ENCODE measurements at places on chromosomes 2 and 18.

- peak; percentile 15 for DNase-seq
Observed at GRCh38 chr18:21897811-21898210, 157.2 kb downstream of the MIB1 start.

GRCh38 chr2:60438131-60438530 lies 115.3 kb downstream of the BCL11A start:
- DNase-seq = no peak

DNA sequence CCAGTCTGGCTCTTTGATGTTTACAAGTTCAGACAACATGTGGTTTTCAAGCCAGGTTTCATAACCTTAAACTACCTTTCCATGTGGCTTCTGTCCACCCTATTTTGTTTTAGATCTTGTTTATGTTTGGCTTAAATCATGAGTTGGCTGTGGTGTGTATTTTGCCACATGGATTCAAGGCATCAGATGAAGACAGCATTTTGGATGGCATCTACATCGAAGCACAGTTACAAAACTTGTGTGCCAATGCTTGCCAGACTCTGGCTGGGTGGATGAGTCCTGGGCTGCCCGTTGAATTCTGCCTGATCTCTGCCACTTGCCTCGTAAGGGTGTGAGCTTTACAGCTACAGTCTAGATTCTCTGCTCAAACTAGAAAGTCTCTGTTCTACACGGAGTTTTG lies 335.3 kb downstream of the MYCN start:
- no peak for DNase-seq

GRCh38 chr18:40984856-40985255 lies 970.2 kb upstream of the PIK3C3 start:
- DNase-seq = no peak

DNA sequence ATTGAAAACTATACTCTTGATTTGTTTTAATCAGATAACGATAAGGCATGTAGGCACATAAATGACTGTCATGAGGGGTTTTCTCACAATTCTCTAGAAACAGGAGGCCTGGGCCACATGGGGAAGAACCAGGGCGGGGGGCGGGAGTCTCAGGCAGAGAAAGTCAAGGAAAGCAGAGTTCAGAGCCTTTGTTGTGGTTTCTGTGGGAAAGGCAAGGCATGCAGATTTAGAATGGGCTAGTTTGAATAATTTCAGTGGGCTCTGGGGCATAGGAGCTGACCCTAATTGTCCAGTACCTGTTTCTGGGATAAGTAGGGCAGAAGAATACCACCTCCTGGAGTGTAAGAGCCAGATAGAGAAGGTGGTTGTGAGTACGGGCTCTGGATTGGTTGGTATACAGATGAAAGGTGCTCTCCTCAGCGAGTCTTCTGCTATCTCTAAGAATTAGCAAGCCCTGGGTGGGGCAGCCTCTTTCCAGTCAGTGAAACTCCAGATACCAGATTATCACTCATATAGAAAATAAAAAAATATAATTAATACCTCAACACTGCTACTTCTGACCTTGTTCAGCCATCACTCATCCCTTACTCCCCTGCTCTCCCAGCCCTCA lies 41.5 kb upstream of the CYRIA start:
- no peak for DNase-seq

- DNase-seq = no peak
Observed at GRCh38 chr18:74064510-74064909, 83.1 kb downstream of the FBXO15 start.

GRCh38 chr18:31741097-31741735 lies 19.5 kb downstream of the SLC25A52 start:
- DNase-seq = peak; percentile 60

- no peak for DNase-seq
Observed at GRCh38 chr2:206846981-206847834, 81.8 kb downstream of the FASTKD2 start.

GRCh38 chr18:38933910-38934510 lies 1368.4 kb upstream of the CELF4 start:
- DNase-seq = no peak

DNA sequence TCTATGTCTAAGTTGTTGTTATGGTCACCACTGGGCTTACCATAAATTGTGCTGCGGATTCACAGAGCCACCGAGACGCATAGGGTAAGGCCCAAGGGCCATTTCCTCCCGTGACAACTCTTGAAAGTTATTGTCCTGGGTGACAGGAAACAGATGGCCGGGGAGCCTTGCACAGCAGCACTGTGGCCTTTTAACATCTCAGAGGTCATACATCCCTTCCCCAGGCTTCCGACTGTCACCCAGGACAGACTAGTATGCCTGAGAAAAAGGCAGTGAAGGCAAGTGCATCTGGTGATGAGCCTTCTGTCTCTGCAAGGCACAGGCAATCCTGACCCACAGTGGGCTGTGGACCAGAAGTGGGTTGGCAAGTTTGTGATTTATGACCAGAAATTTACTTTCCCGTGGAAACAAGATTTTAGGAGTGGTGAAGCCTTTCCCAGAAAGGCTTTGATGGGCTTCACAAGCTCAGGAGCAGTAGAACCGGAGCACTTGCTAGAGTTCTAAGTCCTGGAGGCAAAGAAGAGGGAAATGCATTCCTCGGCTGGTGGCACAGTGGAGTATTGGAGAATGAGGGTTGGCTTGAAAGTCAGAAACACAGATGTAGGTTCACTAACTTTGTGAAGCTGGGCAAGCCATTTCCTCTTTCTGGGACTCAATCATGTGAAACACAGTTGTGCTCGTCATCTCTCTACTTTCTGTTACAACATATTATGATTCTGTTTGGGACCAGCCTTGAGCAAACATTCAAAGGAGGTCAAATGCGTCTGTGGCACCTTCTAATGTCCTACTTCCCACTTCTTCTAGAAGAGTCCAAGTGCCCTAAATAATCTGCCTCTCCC lies 2.0 kb upstream of the CAPN14 start:
- no peak for DNase-seq

DNA sequence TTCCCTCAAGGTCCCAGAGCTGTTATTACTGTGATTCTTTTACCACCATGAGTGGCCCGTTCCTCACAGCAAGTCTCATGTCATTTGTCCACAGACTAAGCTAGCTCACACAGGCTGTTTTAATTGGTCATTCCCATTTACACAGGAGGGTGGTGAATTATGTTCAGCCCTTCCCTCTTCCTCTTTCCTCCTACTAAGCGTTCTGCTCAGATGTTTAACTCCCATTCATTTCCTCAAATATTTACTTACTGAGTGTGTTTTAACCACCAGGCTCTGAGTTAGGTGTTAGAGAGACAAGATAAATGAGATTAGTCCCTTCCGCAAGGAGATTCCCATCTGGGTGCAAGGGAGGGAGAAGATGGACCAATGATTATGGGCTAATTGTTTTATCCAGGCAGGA lies 403.6 kb upstream of the ACVR2A start:
- no peak for DNase-seq

DNA sequence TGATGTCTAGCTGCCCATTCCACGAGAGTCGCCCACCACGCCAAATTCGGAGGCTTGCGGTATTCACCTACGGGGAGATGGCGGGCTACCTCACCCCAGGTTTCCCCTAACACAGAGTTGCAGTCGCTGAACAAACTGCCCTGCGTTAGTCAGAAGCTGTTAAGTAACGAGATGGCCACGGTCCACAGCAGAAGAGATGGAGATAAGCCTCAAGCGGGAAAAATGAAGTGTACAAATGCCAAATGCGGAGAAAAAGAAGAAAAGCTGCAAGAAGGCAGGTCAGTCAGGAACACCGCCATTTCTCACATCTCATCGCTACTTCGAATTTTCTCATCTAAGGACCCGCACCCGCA lies 425 bp downstream of the ASB3 start:
- DNase-seq = no peak

DNA sequence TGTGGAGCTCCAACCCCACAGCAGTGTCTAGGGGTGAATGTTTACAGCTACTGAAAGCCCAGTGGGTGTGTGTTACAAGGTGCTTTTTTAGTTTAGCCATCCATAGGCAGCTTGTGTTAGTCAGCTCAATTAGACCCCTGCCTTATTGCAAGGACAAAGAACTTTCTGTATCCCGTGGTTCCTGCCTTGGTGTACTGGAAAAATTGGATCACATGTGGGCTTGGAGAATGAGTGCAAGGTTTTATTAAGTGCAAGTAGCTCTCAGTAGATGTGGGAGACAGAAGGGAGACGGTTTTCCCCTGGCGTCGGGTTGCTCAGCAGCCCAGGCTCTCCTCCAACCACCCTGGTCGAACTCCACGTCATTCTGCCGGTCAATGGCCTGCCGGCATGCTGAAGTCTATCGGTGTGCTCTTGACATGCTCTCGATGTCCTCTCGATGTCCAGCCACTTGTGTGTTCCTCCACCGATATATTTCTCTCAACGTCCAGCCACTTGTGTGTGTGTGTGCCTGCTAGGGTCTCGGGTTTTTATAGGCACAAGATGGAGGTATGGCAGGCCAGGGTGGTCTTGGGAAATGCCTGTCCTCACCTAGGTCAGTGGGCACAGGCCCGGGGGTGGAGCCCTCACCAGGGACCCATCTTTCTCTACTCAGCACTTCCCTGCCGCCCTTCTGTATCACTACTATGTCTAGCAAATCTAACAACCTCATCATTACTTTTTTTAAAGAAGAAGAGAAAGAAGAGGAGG lies 13.8 kb downstream of the FANCL start:
- no peak for DNase-seq

GRCh38 chr2:174599310-174599921 lies 1.8 kb upstream of the WIPF1 start:
- DNase-seq = no peak

- peak; percentile 23 for DNase-seq
Observed at GRCh38 chr2:45014016-45014702, 4.9 kb upstream of the SIX2 start.

DNA sequence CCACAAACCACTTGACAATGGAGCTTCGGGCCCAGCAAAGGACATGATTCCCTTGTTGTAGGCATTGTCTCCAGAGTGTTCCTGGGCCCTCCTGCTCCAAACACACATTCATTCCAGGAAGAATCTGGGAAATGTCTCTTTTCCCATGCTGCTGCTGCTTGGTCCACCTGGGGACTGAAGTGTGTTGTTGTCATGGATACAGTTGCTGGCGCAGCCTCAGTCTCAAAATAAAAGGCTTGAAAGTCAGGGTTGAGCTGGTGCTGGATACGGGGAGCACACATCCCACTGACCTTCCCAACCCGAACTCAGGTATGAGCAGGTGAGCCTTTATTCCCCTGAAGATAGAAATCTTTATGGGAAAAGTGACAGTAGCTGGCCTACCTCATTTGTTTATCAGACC lies 30.6 kb upstream of the SPP2 start:
- no peak for DNase-seq

GRCh38 chr18:36766836-36767235 lies 62.0 kb downstream of the TPGS2 start:
- no peak for DNase-seq

DNA sequence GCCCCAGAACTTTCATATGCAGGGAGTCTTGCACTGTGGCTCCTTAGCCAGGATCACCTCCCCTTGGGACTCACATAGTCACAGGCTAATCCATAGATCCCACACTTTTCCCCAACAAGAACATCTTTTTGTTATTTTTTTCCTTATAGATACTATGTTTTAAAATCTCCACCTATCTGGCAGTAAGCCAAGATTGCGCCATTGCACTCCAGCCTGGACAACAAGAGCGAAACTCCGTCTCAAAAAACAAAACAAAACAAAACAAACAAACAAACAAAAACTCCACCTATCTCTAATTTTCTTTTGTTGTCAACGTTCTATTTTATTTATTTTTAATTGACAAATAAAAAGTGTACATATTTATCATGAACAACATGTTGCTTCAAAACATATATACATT lies 141.7 kb downstream of the PDE11A start:
- DNase-seq = no peak

DNA sequence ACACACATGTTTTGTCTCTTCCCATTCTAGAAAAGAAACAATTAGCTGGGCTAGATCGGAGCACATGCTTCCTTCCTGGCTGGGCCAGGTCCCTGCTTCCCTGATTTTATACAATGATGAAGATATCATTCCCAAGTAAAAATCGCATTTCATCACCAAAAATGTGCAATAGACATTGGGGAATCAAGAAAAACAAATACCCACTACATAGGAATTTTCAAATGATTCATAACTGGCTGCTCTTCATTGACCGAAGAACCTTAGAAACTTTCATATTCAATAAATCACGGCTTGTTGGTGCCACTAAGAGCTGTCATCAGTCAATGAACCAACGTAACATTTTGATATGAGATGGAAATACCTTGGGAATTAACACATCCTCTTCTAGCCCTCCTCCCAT lies 373.6 kb upstream of the TRIB2 start:
- DNase-seq = no peak

- DNase-seq = peak; percentile 42
Observed at GRCh38 chr18:10006311-10006893, 92.6 kb downstream of the VAPA start.

GRCh38 chr18:55764386-55764785 lies 176.4 kb upstream of the TCF4 start:
- DNase-seq = no peak

DNA sequence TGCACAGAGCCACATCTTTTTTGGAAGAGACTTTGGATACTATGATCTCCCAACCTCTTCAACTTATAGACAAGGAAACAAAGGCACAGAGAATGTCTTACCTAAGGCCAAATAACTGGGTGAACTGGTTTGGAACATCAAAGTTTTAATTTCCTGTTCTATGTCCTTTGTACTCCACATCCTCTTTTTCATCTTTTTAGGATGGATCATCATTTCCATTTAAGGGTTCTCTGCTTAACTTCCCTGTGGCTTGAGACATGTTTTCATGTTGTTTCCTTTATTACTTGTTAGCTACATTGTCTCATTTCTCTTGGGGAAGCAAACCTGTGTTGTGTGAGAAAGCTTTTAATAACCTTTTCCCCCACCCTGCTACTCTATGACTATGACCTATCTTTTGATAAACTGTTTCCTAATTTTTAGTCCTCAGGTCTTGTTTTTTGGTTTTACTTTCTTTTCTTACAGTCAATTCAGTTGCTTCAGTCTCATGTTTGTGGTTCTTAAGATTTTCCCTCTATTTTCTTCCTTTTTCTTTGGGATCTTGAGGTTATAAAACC lies 22.5 kb upstream of the RMND5A start:
- DNase-seq = no peak

DNA sequence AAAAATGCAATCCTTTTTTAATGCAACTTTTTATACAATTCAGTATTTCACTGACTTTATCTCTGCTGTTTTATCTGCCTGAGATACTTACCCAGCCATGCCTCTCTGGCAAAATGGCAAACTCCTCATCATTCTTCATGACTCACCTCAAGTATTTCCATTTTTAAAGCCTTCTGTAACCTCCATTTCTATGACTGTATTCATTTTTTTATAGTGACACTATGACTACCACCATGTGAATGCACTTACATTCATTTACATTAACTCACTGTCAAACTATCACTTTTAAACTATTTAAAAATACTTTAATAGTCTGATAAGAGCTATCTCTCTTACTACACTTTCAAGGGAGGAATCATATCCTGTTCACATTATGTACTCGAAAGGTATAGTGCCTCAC lies 99.4 kb upstream of the SCN7A start:
- no peak for DNase-seq

DNA sequence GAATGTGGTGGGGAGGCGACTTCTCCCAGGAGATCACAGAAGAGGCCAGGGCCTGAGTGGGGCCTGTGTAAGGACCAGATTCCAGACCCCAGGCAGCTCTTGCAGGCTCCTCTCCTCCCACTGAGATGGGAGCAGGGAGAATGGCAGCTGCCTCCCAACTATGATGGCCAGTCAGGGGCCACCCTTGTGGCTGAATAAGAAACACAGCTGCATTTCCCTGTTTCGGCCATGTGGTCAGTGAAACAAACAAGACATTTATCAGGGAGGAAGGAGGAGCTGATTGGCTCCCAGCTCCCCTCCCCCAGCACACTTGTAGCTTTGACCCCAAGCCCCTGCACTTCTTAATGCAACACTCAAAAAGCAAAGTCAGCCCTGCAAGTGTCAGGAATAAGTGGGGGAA lies 143.5 kb downstream of the CELF4 start:
- no peak for DNase-seq

- DNase-seq = no peak
Observed at GRCh38 chr18:26457611-26458353, 90.6 kb downstream of the KCTD1 start.

All from HL-60 (cell line).